ENCODE measurements at places on chromosomes 13 and 19. TPM values are rescaled to one million over a fixed set of nuclear protein-coding genes. Genes with fewer than 3 reads are reported as not detected.

GRCh38 chr19:1809678-1810077 lies 2.4 kb downstream of the ATP8B3 start:
- no peak for DNase-seq

- DNase-seq = peak; percentile 79
Observed at GRCh38 chr19:18021121-18021755, 13.3 kb downstream of the ARRDC2 start.

GRCh38 chr19:7013678-7014077 lies 7.6 kb downstream of the MBD3L2B start:
- DNase-seq = no peak

Gene ZIK1
- total RNA-seq = 2.8 TPM

- DNase-seq = no peak
Observed at GRCh38 chr13:49497272-49497671, 1.5 kb downstream of the PHF11 start.

DNA sequence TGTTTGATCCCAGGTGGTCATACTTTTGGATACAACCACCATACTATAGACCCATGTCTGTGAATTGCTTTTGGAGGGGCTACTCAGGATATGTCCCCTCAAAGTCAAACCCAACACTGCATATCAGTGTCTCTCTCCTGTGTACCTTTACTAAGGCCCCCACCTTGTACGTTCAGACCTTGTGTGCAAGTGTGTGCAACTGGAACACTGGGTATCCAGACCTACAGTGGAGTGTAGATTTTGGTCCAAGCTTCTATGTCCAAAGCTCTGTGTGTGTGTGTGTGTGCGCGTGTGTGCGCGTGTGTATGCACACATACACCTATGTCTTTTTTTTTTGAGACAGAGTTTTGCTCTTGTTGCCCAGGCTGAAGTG lies 18.0 kb downstream of the KLK2 start:
- DNase-seq = no peak

- no peak for DNase-seq
Observed at GRCh38 chr13:28273919-28274318, 135.6 kb downstream of the PAN3 start.

- DNase-seq = no peak
Observed at GRCh38 chr19:38024992-38025908, 118.2 kb downstream of the SIPA1L3 start.

GRCh38 chr19:47663911-47664771 lies 49.1 kb upstream of the EHD2 start:
- DNase-seq = peak; percentile 62

DNA sequence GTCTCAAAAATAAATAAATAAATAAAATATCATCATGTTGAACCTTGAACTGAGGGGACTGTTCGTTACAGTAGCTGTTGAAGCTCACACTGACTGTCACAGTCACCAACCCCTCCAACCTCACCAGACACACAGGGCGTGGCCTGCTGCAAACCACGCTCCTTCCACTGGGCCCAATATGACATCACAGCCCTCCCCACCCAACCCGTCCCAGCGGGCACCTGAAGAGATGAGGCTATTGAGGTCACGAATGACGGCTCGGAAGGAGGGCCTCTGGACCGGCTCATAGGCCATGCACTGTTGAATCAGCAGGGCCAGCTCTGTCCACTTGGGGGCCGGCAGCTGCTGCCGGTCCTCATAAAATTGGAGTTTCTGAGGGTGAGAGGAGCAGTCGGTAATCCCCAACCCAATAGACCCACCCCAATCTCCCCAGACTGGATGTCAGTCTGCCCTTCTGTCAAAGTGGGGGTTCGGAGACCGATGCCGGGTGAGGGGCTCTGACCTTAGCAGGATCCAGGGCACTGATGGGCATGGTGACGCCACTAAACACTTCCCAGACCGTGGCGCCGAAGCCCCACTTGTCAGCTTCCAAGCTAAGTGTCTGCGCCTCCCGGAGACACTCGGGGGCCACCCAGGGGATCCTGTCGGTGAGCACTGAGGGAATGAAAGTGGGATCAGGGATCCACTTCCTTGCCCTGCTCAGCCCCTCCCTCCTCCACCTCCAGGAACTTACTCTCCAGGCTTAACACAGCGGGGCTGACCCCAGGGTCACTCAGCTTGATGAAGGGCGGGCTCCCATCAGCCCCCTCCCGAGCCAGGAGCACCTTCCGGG lies 13.2 kb downstream of the JAK3 start:
- DNase-seq = no peak

Gene ZNF260
- 9.0 TPM for total RNA-seq

GRCh38 chr13:31625115-31625514 lies 114.2 kb upstream of the RXFP2 start:
- DNase-seq = no peak

GRCh38 chr19:45186509-45187334 lies 8.1 kb downstream of the BLOC1S3 start:
- DNase-seq = no peak

- no peak for DNase-seq
Observed at GRCh38 chr13:22263185-22263584, 592.3 kb downstream of the FGF9 start.

Gene FOXO1
- total RNA-seq = 16.7 TPM

DNA sequence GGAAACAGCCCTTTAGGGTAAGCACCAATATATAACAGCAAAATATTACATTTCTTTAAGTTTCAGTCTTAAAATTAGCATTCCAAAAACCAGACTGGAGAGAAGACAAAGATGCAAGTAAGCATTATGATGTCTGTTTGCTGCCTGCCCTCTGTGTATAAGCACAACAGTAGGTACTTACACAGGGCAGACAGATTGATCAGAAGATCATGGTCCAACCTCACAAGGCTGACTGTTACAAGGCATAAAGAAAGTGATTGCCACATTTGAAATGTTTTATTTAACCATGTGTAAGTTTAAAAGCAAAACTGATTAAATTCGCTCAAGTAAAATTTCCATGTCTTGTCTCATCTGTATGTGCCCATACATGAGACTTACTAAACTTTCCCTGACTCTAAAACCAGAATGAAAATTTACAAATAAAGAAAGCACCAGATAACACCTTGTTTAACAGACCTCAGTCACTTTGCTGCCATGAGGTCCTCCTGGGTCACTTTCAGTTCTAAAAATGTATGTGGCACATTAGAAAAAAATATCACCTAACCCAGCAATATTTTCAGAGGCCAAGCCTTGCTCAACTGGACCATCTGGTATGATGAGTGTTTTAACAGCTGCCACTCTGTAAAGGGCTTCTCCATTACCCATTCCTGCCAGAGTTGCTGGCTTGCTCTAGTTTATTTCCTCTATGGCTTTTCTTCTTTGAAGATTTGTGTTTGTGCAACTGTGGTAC lies 297.0 kb downstream of the RBM26 start:
- DNase-seq = no peak

DNA sequence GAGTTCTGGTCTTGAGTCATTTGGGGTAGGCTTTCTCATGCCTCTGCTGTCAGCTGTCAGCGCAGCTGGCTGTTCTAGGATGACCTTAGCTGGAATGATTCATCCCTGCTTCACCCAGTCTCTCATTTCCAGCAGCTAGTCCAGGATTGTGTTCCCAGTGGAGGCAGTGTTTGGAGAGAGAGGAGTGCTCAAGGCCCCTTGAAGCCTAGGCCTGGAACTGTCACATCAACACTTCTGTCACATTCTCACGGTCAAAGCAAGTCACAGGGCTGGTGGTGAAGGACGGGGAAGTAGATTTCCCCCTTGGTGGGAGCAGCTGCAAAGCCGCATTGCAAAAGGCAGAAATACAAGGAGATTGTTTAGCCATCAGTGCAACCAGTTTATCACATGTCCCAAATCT lies 15.2 kb downstream of the TPT1 start:
- DNase-seq = no peak

Gene POMP
- total RNA-seq = 20.2 TPM

Gene ACER1
- not detected for total RNA-seq

GRCh38 chr19:10686661-10687517 lies 14.3 kb upstream of the QTRT1 start:
- peak; percentile 55 for DNase-seq

Gene EFNA2
- total RNA-seq = 0.94 TPM

DNA sequence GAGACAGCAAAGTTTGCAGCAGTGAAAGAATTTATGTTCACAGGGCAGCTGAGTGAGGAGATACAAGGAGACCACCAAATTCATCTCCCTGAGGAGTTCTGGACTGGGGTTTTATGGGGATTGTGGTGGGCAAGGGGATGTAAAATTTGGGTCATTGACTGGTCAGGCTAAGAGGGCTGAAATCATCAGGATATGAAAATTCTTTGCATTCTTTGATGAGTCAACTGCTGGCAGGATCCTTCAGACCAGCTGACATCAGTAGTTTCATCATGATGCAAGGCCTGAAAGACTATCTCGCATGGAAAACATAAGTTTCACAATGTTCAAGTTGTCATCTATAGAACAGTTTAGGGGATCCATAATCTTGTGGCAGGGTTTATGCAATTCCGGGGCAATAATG lies 869.5 kb upstream of the PCDH9 start:
- no peak for DNase-seq

DNA sequence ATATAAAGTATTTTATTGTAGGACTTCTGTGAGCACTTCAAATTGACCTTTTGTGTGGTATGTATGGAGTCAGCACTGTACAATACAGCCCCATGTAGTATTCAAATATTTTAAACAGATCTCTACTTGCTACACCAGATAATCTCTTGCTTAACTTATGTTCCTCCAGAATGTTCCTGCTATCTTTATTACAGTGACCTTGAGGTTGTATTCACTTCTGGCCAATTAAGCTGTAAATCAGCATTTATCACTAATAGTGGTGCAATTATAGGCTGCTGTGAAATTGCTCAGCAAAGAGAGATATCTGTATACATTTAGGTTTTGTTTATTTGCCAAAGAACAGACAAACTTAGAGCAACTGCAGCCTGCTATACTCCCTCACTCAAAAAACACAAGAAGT lies 1218.6 kb downstream of the PCDH17 start:
- DNase-seq = no peak

Gene ABHD13
- total RNA-seq = 2.6 TPM

- no peak for DNase-seq
Observed at GRCh38 chr13:74266309-74266708, 132.1 kb upstream of the KLF12 start.

Gene SLC7A9
- total RNA-seq = not detected

DNA sequence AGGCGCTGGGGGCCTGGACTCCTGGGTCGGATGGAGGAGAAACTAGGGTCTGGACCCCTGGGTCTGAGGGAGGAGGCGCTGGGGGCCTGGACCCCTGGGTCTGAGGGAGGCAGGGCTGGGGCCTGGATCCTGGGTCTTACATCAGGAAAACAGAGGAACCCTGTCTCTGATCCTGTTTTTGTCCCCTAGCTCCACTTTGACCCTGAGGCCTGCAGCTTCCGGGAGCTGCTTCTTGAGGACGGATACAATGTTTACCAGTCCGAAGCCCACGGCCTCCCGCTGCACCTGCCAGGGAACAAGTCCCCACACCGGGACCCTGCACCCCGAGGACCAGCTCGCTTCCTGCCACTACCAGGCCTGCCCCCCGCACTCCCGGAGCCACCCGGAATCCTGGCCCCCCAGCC lies 2.4 kb downstream of the FGF21 start:
- DNase-seq = no peak

DNA sequence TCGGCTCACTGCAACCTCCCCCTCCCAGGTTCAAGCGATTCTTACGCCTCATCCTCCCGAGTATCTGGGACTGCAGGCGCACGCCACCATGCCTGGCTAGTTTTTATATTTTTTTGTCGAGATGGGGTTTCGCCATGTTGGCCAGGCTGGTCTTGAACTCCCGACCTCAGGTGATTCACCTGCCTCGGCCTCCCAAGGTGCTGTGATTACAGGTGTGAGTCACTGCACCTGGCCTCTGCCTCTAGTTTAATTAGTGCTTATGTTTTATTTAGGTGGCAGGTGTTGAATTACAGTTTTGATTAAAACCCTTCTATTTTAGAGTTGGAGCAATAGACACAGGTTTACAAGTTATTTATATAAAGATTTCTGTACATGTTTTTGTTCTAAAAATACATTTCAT lies 42.8 kb downstream of the ATP11A start:
- no peak for DNase-seq

DNA sequence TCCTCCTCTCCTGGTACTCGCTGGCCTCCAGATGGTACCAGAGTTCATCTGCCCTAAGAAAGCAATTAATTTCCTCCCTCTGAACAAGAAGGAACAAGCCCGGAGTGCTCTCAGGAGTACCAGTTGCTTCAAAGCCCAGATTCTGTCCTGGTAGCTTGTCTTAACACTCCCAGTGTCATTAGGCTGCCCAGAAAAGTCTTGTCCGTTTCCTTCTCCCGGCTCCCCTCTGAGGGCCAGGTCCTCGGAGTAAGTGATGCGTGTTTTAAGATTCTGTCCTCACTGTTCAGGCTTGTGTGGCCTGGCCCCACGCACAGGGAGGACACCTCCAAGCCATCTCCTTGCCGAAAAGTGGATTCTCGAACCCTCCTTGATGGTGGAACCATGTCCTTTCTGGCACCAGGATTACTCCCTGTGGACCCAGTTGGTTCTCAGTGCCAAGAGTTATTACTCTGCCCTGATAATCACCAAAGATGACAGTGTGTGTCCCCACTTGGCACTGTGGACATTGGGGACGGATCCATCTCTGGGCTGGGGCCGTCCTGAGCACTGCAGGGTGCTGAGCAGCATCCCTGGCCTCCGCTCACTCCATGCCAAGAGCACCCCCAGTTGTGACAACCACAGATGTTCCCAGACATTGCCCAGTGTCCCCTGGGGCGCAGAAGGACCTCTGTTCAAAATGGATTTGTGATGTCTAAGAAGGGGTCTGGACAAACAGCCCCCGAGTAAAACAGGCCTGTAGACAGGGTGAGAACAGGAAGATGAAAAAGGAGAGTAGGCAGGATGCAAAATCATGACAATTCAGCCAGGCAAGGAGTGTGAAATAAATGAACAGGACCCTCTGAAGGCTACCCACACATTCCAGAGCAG lies 52.4 kb downstream of the RFX2 start:
- no peak for DNase-seq

Gene SPRY2
- 10.7 TPM for total RNA-seq

Gene ETV2
- 1.2 TPM for total RNA-seq

GRCh38 chr13:105774739-105775460 lies 760.6 kb downstream of the EFNB2 start:
- no peak for DNase-seq

Gene PTGIR
- total RNA-seq = 1.4 TPM

DNA sequence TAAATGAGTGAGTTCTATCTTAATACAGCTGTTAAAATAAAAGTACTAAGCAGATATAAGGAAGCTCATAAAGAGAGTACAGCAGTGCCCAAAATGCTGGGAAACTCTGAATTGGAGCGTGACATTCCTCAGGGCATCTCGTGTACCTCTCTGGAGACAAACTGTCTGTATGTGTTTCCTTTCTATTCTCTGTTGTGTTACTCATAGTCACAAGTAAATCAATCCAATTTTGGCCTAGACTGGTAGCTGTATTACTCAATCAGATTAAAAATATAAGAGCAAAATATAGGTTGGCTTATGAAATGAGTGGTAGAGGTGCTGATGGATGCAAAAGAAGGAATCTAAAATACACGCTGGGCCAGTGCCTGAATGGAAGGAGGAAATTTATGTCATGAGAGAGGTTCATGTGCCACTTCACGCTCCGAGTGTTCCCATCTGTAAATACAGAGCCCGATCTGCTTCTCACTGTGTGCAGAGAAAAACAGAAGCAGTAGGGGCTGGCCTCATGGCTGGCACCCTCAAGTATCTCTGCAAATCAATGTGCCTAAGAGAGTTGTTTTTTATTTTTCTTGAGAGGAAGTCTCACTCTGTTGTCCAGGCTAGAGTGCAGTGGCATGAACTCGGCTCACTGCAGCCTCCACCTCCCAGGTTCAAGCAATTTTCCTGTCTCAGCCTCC lies 58.7 kb upstream of the RGCC start:
- DNase-seq = no peak

- DNase-seq = peak; percentile 75
Observed at GRCh38 chr19:4052114-4052992, 14.3 kb downstream of the ZBTB7A start.

- DNase-seq = no peak
Observed at GRCh38 chr19:30842926-30843325, 470.7 kb downstream of the ZNF536 start.
